ENCODE measurements at places on chromosomes 1 and 21. TPM values are rescaled to one million over a fixed set of nuclear protein-coding genes. Genes with fewer than 3 reads are reported as not detected.

GRCh38 chr1:108051631-108052377 lies 86.8 kb upstream of the VAV3 start:
- DNase-seq, result no peak

DNA sequence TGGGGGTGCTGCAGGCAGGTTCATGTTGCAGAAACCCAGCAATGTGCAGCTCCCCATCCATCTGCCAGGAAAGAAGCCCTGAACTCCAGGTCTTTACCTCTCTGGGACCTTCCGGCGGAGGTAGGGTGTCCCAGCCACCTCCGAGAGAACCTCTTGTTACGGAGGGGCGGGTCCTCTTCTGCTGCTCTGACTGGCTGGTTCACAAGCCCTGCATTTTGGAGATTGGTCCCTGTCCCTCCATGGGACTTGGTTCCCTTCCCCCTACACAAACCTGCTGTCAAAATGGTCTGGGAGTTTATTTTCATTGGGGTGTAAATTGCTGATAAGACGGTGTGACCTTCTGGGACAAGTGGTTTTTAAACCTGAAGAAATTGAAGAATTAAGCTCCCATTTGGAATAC lies 8.0 kb upstream of the CELSR2 start:
- DNase-seq, result no peak

DNA sequence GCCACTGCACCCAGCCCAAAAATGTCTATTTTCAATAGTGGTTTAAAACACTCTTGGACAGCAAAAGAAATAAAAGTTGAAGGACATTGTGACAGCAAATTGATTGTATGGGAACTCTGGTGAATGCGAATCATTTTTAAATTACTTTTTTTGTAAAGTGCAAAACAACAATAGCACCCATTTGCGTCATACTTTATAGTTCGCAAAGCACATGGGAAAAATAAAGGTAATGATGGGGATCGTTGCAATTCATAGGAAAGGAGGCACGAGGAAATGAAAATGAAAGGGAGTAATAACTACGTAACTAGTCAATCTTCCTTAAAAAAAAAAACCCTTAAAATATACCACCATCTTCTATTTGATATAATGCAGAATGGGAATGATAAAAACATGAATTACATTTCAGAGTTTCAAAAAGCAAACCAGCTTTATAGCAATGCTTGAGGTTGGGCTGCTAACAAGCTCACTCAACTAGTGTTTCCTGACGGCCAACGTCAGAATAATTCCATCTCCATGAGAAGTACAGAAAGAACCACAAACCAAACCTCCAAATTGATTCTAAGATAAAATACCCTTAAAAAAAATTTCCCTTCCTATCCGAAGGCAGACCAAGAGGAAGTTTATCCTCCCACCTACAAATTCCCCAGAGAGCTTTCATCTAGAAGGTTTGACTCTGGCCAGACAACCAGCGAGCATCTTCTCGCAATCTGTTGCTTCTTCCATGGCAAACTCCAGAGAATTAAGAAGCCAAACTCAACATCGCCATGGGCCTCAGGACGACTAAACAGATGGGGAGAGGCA lies at the start of gene EDARADD:
Gene EDARADD, plus strand, starts transcription at position 606 of the 801 bp plus-strand sequence. Its CDS starts 159 bp downstream, at position 765.
- DNase-seq, result no peak

DNA sequence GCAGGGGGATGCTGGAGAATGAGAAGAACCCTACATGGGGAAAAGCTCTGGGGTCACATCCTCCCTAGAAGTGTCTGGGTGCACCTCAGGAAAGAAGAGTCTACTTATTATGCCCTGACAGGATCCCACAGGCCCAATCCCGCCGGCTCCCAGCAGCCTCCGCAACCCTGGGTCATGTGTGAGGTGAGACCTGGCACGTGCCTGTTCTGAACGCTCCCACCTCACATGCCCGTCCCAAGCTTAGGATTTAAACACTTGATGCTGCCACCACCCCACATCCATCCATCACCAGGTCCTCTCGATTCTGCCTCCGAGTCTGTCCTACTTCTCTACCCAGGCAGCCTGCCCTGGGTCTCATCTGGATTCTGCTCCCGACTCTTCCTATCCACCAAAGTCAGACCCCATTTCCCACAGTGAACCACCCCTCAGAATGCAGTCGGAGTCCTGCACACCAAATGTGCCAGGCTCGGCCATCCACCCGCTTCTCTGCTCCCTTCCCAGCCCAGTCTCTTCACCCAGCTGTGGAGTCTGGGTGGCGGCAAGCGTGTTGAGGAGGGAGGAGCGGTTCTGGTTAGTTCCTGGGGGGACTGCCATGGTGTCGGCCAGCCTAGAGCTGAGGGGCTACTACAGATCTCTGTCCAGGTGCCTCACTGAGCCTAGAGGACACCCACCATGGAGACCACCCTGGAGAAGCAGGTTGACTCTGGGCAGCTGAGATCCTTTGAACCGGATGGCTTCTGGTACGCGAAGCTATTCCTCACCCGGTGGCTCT lies 23.9 kb downstream of the SLC2A1 start:
- no peak for DNase-seq

DNA sequence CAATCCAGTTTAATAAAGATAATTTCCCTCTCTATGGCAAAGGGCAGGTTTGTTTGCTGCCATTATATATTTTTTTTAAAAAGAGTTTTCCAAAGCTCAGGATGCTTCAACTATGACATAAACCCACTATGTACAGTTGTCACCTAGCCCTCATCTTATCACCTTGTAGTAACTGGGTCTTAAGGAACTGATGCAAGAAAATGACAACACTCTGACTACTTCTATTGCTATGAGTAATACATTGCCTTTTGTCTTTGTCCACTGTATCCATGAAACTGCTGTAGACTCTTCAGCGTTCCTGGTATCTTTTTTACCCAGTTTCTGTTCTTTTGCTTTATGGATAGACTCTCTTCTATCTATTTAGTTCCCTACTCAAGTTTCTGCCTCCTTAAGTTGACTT lies 586.5 kb downstream of the NEGR1 start:
- DNase-seq, result no peak

Gene LPAR3
- total RNA-seq, result 0.82 TPM

Measured in SK-MEL-5 (cell line).